HFFc6 (cell line): ENCODE measurements at places on chromosomes 4 and X. TPM values are rescaled to one million over a fixed set of nuclear protein-coding genes. Genes with fewer than 3 reads are reported as not detected.

C4orf36 gene
- total RNA-seq: 1.6 to 1.8 TPM (median 1.7 TPM) in 3 replicates

NPY2R gene
- not detected in 3 replicates for total RNA-seq

CCDC160 gene
- total RNA-seq: not detected in 3 replicates

TRAM1L1 gene
- total RNA-seq: 0.16 TPM in 1 of 3 replicates, not detected in the others

DDX53 gene
- total RNA-seq: not detected in 3 replicates

ARMCX1 gene
- total RNA-seq: 32.9 to 33.4 TPM (median 33.0 TPM) in 3 replicates

NXF3 gene
- total RNA-seq: 1.1 to 4.0 TPM (median 2.2 TPM) in 3 replicates

ZNF630 gene
- total RNA-seq: 0.35 to 0.57 TPM in 2 of 3 replicates, not detected in the other

TLR1 gene
- total RNA-seq: not detected in 3 replicates

TBX22 gene
- not detected in 3 replicates for total RNA-seq

DMP1 gene
- not detected in 3 replicates for total RNA-seq

GAB3 gene
- total RNA-seq: 0.05 TPM in 2 of 3 replicates, not detected in the other

SSX1 gene
- total RNA-seq: not detected in 3 replicates

HSFX1 gene
- total RNA-seq: 0.27 to 0.55 TPM in 2 of 3 replicates, not detected in the other

CCNQ gene
- 29.6 to 32.6 TPM (median 30.0 TPM) in 3 replicates for total RNA-seq

GUCY1B1 gene
- total RNA-seq: 0.06 TPM in 1 of 3 replicates, not detected in the others

GAGE1 gene
- not detected in 3 replicates for total RNA-seq

DGKQ gene
- 11.7 to 14.2 TPM (median 14.1 TPM) in 3 replicates for total RNA-seq

ADGRG2 gene
- not detected in 3 replicates for total RNA-seq

CXCL8 gene
- 0.28 to 2.8 TPM (median 0.87 TPM) in 3 replicates for total RNA-seq

FATE1 gene
- total RNA-seq: not detected in 2 replicates

MAGEE2 gene
- total RNA-seq: not detected in 3 replicates

SLC2A9 gene
- 1.1 to 1.8 TPM (median 1.3 TPM) in 3 replicates for total RNA-seq

TMLHE gene
- total RNA-seq: 13.1 to 16.3 TPM (median 13.2 TPM) in 3 replicates

CLNK gene
- total RNA-seq: not detected in 3 replicates

ABCD1 gene
- total RNA-seq: 14.2 and 21.3 TPM in 2 replicates

SPOCK3 gene
- not detected in 3 replicates for total RNA-seq

UGT8 gene
- not detected in 3 replicates for total RNA-seq

FRAS1 gene
- 2.3 to 10.3 TPM (median 6.6 TPM) in 3 replicates for total RNA-seq

STBD1 gene
- total RNA-seq: 4.3 to 5.8 TPM (median 5.3 TPM) in 3 replicates

CSAG1 gene
- not detected in 3 replicates for total RNA-seq

MSANTD1 gene
- total RNA-seq: 0.09 and 0.16 TPM in 2 replicates

MMRN1 gene
- not detected in 3 replicates for total RNA-seq

DRP2 gene
- total RNA-seq: 0.29 to 0.55 TPM (median 0.37 TPM) in 3 replicates

ITGB1BP2 gene
- total RNA-seq: 0.51 to 0.61 TPM (median 0.51 TPM) in 3 replicates

TECRL gene
- not detected in 3 replicates for total RNA-seq

TSPAN5 gene
- total RNA-seq: 71.4 to 85.8 TPM (median 75.4 TPM) in 3 replicates

COL25A1 gene
- not detected in 3 replicates for total RNA-seq

RAP1GDS1 gene
- total RNA-seq: 64.4 and 66.8 TPM in 2 replicates

ABCB7 gene
- total RNA-seq: 11.9 to 15.4 TPM (median 13.3 TPM) in 3 replicates

ARAP2 gene
- not detected in 3 replicates for total RNA-seq

SCARB2 gene
- total RNA-seq: 129 to 138 TPM (median 137 TPM) in 3 replicates
